HFFc6 (cell line): ENCODE measurements at places on chromosomes 11 and 22. TPM values are rescaled to one million over a fixed set of nuclear protein-coding genes. Genes with fewer than 3 reads are reported as not detected.

DNA sequence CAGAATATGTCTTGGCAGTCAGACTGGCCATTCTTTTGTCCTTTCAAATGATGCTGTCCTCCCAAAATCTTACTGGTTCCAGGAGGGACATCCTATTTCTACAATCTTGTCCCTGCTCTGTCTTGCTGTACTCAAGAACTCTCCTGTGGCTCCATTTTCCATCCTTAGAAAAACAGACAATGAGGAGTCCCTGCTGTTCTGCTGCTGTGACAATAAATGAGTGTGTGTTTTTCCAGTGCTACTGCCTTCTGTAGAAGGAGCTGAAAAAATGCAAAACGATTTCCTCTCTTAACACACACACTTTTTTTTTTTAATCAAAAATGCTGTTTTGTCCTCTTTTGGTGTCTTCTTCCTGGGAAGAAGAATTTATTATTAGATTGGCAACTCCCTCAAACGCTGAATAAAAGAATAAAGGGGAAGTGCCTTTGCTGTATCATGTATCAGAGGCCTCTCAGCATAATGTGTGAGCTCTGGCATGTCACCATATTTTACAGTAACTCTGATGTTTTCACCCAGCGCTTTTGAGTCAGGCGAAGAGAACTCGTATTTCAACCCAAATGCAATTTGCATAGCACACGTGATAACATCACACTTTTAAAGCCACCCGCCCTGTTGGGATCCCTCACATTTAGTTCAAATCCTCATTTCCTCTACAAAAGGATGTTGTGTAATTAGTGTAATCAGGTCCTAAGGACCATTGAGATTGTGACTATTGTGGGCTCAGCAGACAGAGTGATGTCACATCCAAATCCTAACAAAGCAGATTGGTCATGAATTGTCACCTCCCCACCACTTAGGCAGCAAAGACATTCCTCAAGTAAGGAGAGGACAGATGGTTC is 496.0 kb upstream of the LARGE1 start:
- DNase-seq: no peak

GRCh38 chr11:126636911-126637794 is 281.7 kb downstream of the ST3GAL4 start:
- DNase-seq: peak; percentile 73

GRCh38 chr22:36356708-36357624 is 30.8 kb downstream of the MYH9 start:
- no peak for DNase-seq

DNA sequence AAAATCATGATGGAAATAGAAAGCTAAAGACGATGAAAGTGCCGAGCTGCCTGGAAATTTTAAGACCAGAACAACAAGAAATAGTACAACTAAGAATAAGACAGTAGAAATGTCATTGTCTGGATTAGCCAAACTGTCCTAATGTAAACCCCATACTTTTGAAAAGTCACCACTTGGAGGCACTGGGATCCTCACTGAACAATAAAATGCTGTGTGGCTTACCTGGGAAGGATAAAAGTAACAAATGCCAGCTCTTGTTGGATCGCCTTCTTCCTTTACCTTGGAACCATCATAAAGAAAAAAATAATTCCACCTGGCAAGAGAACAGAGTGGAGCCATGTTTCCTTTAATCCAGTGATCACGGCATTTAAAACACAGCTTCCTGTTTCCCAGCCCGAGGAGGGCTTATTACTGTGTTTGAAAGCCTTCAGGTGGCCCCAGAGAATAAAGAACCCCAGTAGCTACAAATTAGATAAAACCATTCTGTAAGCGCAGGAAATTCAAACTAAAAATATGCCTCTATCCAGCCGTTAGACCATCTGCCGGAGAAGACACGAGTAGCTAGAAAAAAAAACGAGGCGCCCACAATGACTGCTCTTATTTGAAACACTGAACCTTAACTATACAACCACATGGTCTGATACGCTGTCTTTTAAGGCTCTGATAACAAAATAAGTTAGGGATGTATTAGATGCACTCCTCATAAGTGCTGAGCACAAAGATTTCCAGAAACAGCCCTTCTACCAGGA is 4.4 kb downstream of the HPS4 start:
- DNase-seq: no peak

GRCh38 chr11:4181782-4182721 is 87.5 kb downstream of the RRM1 start:
- peak; percentile 72 for DNase-seq

- DNase-seq: no peak
Measured at GRCh38 chr11:103993507-103993906, 42.9 kb upstream of the DDI1 start.

DNA sequence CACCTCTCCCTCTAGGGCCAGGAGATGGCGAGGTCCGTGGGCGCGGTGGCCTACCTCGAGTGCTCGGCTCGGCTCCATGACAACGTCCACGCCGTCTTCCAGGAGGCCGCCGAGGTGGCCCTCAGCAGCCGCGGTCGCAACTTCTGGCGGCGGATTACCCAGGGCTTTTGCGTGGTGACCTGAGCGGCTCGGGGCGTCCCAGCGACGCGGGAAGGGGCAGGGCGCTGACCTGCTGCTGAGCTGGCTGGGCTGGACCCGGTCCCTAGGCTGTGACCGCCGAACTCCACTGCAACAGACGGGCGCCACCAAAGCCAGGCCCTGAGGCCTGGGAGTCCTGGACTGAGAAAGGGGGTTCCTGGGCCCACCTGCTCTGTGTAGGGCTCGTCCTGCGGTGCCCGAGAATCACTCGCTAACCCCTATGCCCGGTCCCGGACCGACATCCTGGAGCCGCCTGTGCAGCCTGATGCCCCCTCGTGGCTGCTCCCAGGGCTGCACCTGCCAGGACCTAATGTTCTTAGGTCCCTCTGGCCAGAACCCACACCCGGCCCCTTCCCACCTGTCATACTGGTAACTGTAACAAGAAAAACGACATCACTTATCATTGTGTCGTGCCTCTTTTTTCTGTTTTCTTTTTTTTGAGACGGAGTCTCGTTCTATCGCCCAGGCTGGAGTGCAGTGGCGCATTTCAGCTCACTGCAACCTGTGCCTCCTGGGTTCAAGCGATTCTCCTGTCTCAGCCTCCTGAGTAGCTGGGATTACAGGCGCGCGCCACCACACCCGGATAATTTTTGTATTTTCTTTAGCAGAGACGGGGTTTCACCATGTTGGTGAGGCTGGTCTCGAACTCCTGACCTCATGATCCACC is 15.0 kb downstream of the RHOD start:
- no peak for DNase-seq

GRCh38 chr11:28490773-28491382 is 382.7 kb downstream of the METTL15 start:
- DNase-seq: no peak

DNA sequence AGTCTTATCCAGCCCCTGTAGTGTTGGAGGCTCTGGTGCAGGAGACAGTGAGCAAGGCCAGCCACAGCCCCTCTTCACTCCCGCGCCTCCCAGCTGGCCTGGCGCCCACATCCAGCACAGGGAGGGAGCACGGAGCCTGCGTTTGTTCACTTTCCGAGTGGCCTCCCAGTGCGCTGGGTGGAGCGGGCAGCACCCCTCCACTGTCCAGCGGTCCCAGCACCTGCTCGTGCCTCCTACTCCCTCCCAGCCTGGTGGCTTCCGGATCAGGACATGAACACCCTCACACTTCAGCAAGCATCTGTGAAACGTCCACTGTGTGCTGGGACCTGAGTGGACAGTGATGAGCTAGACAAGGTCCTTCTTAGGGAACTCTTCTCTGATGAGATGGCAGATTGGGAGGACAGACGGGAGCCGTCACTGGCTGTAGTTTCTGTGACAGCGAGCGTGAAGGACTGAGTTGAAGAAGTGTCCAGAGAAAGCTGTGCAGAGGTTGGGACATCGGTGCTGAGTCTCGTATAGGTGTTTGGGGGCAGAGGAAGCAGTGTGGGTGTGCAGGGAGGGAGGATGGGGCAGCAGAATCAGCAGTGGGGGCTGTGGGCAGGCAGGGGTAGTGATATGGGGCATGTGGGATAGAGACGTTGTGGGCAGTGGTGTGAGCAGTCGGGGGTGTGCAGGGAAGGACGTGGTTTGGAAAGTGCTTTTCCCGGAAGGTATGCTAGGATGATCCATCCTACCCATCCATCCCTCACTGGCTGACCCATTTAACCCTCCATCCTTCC is 256.8 kb downstream of the TBC1D22A start:
- DNase-seq: no peak

TRPM5 gene
- total RNA-seq: not detected in 2 replicates

DUSP8 gene
- 0.50 to 1.2 TPM (median 0.58 TPM) in 3 replicates for total RNA-seq

SLC43A3 gene
- 1.2 to 17.8 TPM (median 3.2 TPM) in 3 replicates for total RNA-seq

TEX12 gene
- total RNA-seq: not detected in 3 replicates

TPBGL gene
- not detected in 3 replicates for total RNA-seq

MMP12 gene
- 0.24 to 0.69 TPM (median 0.26 TPM) in 3 replicates for total RNA-seq
